HL-60 (cell line): ENCODE measurements at places on chromosomes 2 and 18.

DNA sequence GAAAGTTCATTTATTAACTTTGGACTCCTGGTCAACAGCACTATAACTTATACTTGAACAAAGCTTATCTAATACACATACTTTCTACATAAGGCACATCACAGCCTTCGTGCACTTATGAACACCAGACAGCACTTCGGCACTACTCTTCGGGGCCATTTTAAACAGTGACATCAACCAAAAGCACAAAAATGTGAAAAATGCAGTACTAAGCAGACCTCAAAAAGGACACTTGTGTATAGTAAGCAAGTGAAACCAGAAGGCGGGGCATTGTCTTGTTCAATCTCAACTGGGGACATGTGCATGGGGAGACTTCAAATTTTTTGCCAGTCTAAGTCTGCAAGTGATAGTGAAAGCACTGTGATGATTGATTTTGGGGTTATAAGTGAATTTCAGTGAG is 163.0 kb downstream of the NCKAP5 start:
- DNase-seq: no peak

DNA sequence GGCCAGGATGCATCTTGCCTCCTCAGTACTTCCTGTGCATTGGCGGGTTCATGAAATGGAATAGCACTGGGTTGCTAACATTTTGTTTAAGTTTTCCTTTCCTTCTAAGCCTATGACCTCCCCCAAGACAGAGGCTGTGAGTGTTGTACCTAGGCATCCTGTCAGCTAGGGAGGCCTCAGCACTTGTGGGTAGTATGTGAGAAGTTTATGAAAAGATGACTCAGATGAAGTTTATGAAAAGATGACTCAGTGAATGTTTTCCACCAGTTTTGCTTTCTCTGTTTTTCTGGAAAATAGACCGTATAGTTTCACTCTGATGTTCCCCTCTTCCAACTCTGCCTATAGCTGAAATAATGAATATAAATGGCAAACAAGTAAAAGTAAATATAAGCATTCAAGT is 412.9 kb downstream of the TMEM182 start:
- DNase-seq: no peak

DNA sequence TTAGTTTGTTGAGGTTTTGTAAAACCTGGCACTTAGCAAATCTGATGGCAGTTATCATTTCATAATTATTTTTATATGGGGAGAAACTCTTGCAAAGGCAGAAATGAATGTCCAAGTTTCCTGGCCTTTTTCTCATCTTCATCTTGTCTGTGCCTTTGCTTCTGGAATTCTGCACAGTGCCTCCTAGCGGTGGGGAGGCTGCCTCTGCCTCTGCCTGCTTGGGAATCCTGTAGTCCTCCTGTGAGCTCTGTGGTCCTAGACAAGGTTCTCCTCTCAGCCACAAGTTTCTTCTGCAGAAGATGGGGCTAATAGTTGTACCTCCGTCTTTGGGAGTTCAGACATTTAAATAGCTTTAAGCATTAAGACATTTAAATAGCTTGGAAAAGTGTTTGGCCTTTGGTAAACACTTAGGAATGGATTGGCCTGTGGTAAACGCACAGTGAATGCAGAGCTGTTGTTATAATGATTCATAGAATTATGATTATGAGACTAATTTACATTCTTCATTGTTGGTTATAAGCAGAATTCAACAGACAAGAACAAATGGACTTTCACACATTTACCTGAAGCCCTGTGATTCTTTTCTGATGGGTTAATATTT is 101.2 kb downstream of the ZNF236 start:
- peak; percentile 24 for DNase-seq

- no peak for DNase-seq
Observed at GRCh38 chr2:241224018-241224850, 35.8 kb downstream of the ANO7 start.

DNA sequence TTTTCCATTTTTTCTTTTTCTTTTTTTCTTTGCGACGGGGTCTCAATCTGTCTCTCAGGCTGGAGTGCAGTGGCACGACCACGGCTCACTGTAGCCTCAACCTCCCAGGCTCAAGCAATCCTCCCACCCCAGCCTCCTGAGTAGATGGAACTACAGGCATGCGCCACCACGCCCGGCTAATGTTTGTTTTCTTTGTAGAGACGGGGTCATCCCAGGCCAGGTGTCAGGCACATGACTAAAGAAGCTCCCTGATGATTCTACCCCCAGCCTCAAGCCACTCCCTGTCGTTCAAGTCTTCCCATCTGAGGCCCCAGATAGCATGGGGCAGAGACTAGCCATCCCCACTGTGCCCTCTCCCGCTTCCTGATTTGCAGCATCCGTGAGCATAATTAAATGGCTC is 9.8 kb upstream of the FZD5 start:
- no peak for DNase-seq
